Chondrocyte (in vitro differentiated cells): ENCODE measurements at places on chromosomes 1 and 21.

DNA sequence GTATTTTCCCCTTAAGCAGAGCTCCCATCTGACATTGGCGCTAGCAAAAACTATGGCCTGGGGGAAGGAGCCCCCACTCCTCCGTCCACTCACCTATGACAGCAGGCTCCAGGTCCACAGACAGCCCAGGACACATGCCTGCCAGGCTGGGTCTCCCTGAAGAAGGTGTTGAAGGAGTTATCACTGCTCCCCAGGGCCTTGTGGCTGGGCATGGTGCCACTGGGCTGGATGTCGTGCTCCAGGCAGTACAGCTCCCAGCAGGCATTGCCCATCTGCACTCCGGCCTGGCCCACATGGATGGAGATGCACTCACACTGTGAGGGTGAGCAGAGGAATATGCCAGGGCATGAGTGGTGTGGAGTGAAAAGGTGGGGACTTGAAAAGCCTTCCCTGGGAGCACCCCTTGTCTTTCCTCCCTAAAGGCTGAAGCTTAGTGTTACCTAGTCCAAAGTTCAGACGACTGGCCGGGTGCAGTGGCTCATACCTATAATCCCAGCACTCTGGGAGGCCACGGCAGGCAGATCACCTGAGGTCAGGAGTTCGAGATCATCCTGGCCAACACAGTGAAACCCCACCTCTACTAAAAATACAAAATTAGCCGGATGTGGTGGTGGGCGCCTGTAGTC lies 30.0 kb downstream of the RABIF start:
- H3K27ac ChIP-seq = no peak overlapping the region
- no peaks in the 10 kb centered on the region for H3K27me3 ChIP-seq
- DNase-seq = no peak
- no peak overlapping the region for H3K4me3 ChIP-seq

DNA sequence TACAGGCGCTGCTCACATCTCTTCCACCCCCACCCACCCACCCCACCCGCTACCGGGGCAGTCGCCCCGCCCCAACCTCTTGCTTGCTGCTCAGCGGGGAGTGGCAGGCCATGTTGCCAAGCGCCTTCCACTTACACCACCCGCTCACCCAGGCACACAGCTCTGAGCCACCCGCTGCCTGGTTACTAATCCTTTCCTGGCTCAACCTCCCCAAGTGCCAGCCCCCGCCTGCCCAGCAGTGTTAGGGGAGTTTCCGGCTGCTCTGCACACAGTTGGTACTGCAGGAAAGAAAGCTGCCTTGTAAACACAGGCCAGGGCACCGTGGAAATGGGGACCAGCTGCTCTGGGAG lies 56.2 kb downstream of the LACTBL1 start:
- H3K36me3 ChIP-seq = peaks cover 14% of the 10 kb centered on the region
- peak; percentile 91 for DNase-seq
- H3K4me3 ChIP-seq = no peak overlapping the region
- H3K4me1 ChIP-seq = peaks cover 23% of the 10 kb centered on the region

DNA sequence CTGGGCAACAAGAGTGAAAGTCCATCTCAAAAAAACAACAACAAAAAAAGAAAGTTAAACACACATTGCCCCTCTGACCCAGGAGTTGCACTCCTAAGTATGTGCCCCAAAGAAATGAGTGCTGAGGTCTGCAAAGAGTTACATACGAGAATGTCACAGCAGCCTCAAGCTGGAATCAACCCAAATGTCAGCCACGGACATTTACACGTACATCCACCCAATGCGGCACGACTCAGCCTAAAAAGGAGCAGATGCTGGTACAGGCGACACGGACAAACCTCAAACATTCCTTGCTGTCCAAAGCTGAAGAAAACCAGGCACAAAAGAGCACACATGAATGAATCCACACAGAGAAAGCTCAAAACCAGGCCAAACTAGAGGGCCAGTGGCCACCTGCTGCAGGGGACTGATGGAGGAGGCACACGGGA lies 46.8 kb upstream of the ECE1 start:
- H3K4me1 ChIP-seq = peaks cover 84% of the 10 kb centered on the region
- H3K4me3 ChIP-seq = no peak overlapping the region
- DNase-seq = no peak
- H3K36me3 ChIP-seq = no peaks in the 10 kb centered on the region

- H3K4me3 ChIP-seq = no peak overlapping the region
- no peaks in the 10 kb centered on the region for H3K27me3 ChIP-seq
- DNase-seq = no peak
- peaks cover 32% of the 10 kb centered on the region for H3K4me1 ChIP-seq
- no peak overlapping the region for H3K27ac ChIP-seq
- no peaks in the 10 kb centered on the region for H3K36me3 ChIP-seq
These were observed 31.0 kb downstream of the UMODL1 start for GRCh38 chr21:42102076-42102475.

DNA sequence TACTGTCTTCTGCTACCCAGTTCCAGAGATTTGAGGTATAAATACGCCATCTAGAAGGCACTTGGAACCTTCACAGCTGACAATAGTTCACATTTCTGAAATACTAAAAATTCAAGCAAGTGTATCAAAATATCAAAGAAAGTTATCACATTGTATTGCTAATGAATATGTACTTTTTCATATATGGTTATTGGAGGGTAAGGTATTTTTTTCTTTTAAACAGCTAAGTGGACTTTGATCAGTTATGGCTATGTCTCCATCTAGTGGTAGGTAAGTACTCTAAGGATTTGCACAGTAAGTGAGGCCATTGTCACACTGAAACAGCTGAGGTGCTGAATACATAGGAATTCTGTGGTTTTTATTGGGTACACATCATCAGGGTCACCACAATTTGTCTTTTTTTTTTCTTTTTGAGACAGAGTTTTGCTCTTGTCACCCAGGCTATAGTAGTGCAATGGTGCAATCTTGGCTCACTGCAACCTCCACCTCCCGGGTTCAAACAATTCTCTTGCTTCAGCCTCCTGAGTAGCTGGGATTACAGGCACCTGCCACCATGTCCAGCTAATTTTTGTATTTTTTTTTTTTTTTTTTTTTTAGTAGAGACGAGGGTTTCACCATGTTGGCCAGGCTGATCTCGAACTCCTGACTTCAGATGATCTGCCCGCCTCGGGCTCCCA lies 49.1 kb upstream of the CR2 start:
- H3K4me3 ChIP-seq = no peak overlapping the region
- H3K36me3 ChIP-seq = no peaks in the 10 kb centered on the region
- no peak overlapping the region for H3K27ac ChIP-seq
- H3K4me1 ChIP-seq = no peaks in the 10 kb centered on the region
- H3K27me3 ChIP-seq = peaks cover 31% of the 10 kb centered on the region
